Activated naive CD8-positive, alpha-beta T cell treated with anti-CD3 and anti-CD28 coated beads for 36 hours (primary cell): ENCODE measurements at places on chromosomes 12 and 14. TPM values are rescaled to one million over a fixed set of nuclear protein-coding genes. Genes with fewer than 3 reads are reported as not detected.

- no peak for DNase-seq
Observed at GRCh38 chr12:115790526-115790925, 487.0 kb downstream of the MED13L start.

DNA sequence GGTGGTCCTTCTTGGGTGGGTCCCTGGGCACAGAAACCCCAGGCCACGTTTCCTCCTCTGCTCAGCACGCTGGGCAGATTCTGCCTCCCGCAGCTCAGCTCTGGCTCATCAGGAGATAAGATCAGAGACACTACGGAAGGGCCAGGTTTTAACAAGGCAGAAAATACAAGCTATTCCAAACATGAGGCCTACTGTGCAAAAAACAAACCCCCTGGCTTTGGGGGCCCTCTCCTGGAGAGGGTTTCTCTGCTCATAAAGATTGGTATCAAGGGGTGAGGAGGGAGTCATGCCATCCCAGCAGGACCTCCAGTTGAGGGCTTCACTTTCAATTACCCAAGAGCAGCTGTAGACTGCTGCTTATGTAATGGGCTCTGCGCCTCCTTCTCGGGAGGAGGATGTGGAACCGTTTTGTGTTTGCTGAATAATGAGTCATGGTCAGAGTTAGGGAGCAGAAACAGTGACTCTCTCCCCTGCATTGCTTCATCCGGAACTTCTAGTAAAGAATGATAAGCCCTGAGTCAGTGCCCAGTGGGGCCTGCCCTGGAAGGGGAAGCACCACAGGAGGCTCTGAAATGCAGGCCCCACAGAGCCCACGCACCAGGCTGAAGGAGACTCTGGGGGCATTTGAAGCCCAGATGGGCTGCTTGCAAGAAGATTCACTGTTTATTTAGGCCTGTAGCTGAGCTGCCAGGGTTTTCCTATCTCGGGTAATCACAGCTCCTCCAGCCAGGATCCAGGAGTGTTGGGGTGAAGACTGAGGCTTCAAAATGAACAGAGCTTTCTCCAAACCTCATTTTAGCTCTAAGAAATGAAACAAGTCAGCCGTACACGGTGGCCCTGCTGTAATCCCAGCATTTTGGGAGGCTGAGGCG, 79.3 kb downstream of the SSPN start:
- DNase-seq, result peak; percentile 61

Gene C12orf56
- not detected for total RNA-seq

- no peak for DNase-seq
Observed at GRCh38 chr12:4112734-4113325, 160.7 kb upstream of the CCND2 start.

Gene FAR2
- total RNA-seq, result 7.6 TPM

Gene FOXM1
- 86.5 TPM for total RNA-seq

Gene FOXA1
- not detected for total RNA-seq
